ENCODE measurements at places on chromosomes 13 and 19. TPM values are rescaled to one million over a fixed set of nuclear protein-coding genes. Genes with fewer than 3 reads are reported as not detected.

The ZNF613 gene
- total RNA-seq = 1.7 TPM

The CLEC4G gene
- not detected for total RNA-seq

The AMER2 gene
- not detected for total RNA-seq

The B9D2 gene
- 1.7 TPM for total RNA-seq

Measured in cardiac ventricle fibroblast (primary cell).